CD4-positive, alpha-beta T cell treated with Interleukin-15 for 1 hour (primary cell): ENCODE measurements at places on chromosomes 7 and 10.

GRCh38 chr10:44965651-44966097, 6.1 kb downstream of the RASSF4 start:
- peak; percentile 13 for DNase-seq

GRCh38 chr7:27316311-27316710, 73.7 kb downstream of the EVX1 start:
- DNase-seq: no peak

DNA sequence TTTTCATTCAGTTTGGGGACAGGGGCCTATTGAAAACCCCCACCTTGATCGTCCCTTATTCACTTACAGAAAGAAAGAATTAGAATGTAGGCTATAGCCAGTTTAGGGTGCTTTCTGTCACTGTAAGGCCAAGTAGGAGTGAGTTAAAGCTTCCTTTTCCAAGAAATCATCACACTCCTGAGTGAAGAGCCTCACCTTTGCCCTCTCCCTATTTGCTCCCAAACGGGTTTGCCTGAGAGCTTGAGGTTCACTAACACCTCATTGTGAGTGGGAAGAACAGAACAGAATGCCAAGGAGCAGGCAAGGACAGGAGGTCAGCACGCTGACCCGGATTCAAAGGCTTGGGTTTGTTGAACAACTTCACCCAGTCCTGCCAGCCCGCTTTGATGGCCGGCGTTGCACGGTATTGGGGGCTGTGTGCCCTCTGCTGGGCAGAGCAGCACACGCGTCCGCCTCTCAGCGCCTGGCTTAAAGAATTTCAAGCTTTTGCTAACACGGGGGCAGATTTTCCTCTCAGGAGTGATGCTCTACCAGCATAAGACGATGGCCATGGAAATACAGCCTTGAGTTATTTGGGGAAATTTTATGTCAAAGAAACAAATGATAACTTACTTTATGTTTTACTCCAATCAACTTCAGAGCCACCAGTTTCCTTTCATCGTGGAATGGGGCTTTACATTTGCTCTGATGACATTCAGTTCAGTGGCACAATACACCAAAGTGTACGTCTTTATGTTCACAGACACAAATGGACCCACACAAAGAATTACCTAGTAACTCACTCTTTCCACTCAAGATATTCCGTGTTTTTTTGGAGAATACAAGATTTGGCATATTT, 470.0 kb downstream of the SUGCT start:
- DNase-seq: no peak

DNA sequence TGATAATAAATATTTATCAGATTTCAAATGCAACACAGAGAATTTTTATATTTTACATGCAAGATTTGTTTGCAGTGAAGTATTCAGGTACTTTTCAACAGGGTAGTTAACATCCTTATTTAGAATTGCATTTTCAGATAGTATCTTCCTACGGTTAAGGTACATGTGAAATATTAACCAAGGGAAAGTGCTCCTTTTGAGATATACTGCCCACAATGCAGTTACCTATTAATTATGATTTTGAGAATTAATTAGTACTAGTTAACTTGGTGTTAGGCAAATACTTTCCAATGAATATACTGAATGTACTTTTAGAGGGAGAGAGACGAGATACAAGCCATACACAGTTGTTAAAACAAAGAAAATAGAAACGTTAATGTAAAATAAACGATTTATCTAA, 206.2 kb upstream of the YAE1 start:
- DNase-seq: no peak

GRCh38 chr7:87648316-87648715, 20.1 kb downstream of the RUNDC3B start:
- DNase-seq: no peak

DNA sequence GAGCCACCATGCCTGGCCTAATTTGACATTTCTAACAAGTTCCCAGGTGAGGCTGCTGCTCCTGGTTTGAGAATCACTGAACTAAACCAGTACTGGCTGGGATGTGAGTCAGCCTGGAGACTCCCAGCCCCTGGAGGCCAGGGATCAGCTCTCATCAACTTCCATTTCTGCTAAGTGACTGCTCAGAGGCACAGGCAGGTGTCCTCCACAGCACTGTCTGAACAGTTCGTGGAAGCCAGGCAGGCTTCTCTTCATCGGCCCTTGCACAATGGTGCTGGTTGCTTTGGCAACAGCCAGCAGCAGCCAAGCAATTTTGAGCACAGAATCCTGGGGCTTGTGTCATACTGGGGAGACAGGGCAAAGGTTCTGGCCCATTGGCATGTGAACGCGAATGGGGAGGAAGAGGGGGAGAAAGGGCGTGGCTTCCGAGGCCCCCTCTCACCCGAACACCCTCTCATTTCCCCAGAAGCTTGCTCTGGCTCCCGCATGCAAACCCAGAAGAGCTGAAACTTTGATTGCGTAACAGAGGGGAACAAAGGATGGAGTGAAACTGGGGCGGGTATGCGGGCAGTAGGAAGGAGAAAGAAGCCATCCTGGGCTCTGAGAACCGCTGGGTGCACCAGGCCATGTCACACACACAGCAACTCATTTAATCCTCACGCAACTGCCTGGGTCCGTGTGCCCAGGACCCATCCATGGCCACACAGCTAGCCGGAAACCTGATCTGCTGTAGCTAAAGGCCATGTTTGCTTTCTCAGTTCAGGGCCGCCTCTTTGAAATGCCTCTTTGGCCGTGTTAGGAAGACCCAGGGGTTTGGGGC, 9.0 kb upstream of the POR start:
- DNase-seq: peak; percentile 72

DNA sequence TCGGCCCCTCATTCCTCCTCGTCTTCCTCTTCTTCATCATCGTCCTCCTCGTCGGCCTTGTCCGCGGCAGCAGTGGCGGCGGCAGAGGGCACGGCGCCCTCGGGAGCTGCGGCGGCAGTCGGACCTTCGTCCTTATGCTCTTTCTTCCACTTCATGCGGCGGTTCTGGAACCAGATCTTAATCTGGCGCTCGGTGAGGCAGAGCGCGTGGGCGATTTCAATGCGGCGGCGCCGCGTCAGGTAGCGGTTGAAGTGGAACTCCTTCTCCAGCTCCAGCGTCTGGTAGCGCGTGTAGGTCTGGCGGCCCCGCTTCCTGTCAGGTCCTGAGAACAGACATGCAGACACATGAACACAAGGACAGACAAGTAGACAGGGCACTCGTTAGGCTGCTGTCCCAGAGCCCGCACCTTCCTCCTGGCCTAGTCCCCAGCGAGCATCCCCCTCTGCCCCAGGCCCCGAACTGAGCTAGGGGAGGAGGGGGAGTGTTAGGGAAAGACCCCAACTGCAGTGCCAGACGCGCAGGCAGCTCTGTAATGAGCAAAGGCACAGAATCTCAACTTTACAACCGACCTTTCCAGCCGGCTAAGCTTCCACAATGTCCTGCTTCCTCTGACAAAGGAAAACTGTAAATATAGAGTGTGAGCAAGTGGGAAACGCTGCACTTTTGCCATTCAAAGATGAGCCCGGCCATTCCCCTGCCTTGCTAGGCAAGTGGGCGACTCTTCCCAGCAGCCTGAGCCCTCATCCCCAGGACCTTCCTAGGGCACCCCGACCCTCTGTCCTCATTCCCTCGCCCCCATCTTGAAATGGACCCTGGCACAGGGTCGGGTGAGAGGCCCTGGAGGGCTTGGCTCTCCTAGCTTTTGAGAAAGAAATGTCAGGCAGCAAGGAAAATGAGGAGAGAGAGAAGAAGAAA, 1.3 kb downstream of the HOXA7 start:
- no peak for DNase-seq

GRCh38 chr7:105132335-105132734, 118.3 kb downstream of the KMT2E start:
- DNase-seq: no peak

GRCh38 chr7:42237811-42238541, 967 bp upstream of the GLI3 start:
- DNase-seq: peak; percentile 23

DNA sequence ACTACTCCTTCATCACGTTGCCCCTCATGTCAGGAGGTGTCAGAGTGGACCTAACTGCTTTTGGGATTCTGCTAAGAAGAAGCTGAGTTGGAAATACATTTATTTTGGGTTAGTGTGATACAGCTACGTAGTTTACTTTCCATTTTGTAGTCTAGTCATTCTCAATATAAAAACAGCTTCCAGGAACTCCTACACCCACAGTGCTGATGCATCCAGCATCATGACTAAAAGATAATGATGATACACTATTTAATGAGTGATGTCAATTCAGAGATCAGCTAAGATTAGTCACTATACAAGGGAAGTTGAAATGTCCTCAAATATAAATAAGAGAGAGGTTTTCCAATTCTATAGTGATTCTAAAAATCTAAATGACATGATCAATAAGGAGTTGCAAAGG, 264.2 kb upstream of the SLC26A5 start:
- no peak for DNase-seq

DNA sequence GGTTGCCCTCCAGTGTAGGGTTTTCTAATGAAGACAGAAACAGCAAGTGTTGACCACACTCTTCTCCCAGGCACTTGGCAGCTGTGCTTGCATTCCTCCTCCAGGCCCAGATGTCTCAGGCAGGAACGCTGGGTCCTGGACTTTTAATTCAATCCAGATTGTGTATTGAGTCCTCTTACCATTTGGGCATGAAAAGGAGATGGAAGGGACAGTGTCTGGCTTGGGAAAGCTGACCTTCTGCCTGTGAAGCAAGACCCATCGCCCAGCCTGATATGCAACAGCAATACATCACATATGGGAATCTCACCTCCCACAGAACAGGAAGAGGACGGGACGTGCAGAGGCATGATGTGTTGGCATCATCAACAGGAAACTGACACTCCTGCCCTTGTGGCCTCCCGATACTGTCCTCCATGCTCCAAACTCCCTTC, 174.4 kb upstream of the LYZL2 start:
- no peak for DNase-seq

- DNase-seq: no peak
Measured at GRCh38 chr10:71970869-71971268, 6.7 kb downstream of the CHST3 start.

GRCh38 chr10:23779301-23779700, 340.4 kb downstream of the OTUD1 start:
- DNase-seq: no peak

- no peak for DNase-seq
Measured at GRCh38 chr10:100297242-100297641, 10.8 kb upstream of the BLOC1S2 start.
